ENCODE measurements at places on chromosomes 7 and 10.

- DNase-seq = no peak
- no peaks in the 10 kb centered on the region for H3K36me3 ChIP-seq
- no peaks in the 10 kb centered on the region for H3K27me3 ChIP-seq
- no peak overlapping the region for H3K4me3 ChIP-seq
- peak overlapping the region; percentile 42 for H3K27ac ChIP-seq
These were observed 102.5 kb downstream of the SAMD9 start for GRCh38 chr7:93015101-93015778.

DNA sequence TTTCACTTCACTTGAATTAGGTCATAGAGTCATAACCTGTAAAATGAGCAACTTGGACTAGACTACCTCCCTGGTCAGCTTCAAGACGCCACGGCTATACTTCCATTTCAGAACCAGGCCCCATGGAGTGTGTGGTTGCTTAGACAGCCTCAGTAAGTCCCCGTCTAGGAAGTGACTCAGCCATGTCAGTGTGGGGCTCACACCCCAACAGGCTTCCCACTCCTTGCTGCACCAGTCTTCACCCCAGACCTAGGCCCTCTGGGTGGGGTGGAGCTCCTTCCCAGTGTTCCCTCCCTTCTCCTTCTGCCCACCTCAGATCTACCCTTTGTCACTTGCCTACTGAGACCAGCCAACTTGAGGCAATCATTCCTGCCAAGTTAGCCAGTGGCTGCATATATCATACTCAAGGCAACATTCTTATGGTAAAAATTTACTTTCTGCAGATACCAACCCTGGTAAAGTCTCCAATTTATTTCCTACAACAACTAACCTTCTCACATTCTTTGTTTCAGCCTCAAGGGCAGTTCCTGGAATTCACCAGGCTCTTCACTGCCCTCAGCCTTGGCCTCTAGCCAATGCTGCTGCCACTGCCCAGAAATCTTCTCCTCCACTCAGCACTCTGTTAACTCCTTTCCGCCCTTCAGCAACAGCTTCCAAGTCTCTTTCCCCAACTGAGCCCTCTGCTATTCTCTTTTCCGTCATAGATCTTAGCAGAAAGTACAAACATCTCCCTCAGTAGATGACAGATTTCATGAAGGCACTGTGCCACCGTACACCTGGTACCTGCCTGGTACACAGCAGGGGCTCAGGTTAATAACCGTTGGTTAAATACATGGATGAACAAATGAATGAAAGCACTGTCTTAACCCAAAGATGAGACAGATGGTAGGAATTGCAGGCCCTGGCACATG, 31.3 kb upstream of the ZNRF2 start:
- H3K27ac ChIP-seq = no peak overlapping the region
- no peak for DNase-seq
- peaks cover 9% of the 10 kb centered on the region for H3K4me1 ChIP-seq
- H3K4me3 ChIP-seq = no peak overlapping the region

DNA sequence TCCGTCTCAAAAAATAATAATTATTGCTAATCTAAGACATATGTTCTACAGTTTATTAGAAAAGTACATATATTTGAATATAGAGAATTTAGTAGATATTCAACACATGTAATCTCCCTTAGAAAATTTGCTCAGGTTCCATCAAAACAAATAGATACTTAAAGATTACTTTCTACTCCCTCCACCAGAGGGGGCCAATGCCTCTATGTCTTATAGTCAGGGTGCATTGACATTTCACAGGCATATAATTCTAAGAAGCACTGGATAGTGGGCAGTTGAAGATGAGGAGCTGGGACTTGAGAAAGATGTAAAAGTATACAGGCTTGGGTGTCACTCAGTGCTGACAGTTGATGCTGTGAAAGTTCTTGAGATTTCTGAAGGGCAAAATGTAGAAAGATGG, 301.6 kb upstream of the HPS1 start:
- H3K4me3 ChIP-seq = no peak overlapping the region
- H3K27me3 ChIP-seq = no peaks in the 10 kb centered on the region
- DNase-seq = no peak

DNA sequence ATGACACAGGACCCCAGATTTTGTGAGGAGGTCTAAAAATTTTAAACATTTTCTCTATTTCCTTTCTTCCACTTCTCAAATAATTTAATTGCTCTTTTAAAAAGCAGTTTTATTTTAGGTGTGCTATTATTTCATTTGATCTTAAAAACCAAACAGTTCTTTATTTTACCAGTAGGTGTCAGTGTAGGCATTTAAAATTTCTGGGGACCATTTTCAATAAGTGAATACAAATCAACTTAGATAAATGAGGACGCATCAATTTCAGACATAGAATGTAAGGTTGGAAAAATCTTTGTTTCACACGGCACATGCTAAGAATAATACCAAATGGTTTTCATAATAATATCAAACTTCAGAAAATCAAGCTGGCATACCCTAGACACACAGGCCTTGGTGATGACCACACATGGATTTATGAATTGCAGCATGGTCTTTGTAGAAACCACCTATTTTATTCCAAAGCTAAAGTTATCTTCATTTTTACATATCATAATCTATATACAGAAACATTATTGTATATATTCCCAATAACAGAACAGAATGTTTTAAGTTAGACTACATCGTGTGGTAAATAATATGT, 127.6 kb upstream of the SLC26A5 start:
- H3K4me1 ChIP-seq = no peaks in the 10 kb centered on the region
- no peaks in the 10 kb centered on the region for H3K27me3 ChIP-seq
- no peaks in the 10 kb centered on the region for H3K36me3 ChIP-seq
- H3K4me3 ChIP-seq = no peak overlapping the region
- H3K27ac ChIP-seq = no peak overlapping the region

- H3K4me1 ChIP-seq = no peaks in the 10 kb centered on the region
- no peak overlapping the region for H3K27ac ChIP-seq
- DNase-seq = no peak
- H3K4me3 ChIP-seq = no peak overlapping the region
- peaks cover 17% of the 10 kb centered on the region for H3K36me3 ChIP-seq
These were observed 149.7 kb downstream of the WNT2 start for GRCh38 chr7:117173035-117173770.

- H3K4me3 ChIP-seq = no peak overlapping the region
- no peaks in the 10 kb centered on the region for H3K36me3 ChIP-seq
- peaks cover 3% of the 10 kb centered on the region for H3K4me1 ChIP-seq
- H3K27ac ChIP-seq = no peak overlapping the region
- no peaks in the 10 kb centered on the region for H3K27me3 ChIP-seq
These were observed 167.6 kb downstream of the JAZF1 start for GRCh38 chr7:28013019-28013418.

DNA sequence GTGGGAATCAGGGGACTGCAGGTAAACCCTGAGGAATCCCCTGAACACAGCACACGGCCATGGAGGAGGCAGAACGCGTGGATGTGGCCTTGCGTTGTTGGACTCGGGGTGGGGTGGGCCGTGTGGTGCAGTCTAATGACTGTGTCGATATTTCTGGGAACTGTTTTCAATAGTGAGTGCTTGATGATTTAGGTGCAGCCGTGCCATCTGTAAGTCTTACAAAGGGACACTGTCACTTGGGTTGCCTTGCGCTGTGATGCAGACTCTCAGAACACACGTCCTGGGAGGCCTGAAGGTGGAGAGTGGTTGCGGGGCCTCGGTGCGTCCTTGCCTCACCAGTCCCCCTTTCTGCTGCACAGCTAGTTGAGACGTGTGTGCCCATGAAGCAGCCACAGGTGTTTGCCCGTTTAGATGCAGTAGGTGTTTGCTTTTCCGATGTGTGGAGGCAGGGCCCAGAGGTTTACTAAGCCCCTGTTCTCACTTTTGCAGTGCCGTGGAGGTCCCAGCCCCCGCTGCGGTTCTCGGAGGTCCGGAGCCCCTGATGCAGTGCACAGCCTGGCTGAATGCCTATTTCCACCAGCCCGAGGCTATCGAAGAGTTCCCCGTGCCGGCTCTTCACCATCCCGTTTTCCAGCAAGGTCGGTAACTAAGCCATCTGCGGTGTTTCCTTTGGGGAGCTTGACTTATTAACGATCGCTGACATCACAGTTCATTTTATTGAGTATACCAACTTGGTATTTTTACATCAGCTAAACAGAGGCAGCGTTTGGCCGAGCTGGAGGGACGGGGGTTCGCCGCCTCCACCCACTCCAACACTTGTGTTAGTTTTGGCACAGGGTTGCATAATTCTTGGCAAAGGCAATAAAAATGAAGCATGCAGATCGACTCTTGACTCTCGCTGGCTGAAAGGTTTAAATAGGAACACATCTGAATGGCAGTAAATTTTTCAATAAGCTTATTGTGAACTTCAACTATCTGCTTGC, 240.7 kb downstream of the MGMT start:
- H3K36me3 ChIP-seq = peaks cover 9% of the 10 kb centered on the region
- no peak for DNase-seq
- H3K4me3 ChIP-seq = no peak overlapping the region
- no peaks in the 10 kb centered on the region for H3K27me3 ChIP-seq

- no peaks in the 10 kb centered on the region for H3K27me3 ChIP-seq
- no peak for DNase-seq
- H3K27ac ChIP-seq = no peak overlapping the region
- peaks cover 15% of the 10 kb centered on the region for H3K4me1 ChIP-seq
These were observed 65.7 kb upstream of the STRIP2 start for GRCh38 chr7:129368389-129368986.

DNA sequence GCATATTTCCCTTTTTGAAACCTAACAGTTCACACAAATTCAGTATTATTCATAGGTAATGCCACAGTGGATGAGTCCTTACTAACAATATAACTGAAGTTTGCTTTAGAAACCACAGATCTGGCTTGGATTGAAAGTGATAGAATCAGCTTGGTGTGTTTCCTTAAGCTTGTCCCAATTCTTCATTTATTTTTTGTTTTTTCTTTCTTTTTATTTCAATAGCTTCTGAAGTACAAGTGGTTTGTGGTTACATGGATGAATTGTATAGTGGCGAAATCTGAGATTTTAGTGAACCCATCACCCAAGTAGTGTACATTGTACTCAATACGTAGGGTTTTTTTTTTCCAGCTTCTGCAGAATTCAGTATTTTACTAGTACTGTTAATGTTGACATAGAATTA, 518.2 kb upstream of the SEMA3D start:
- no peak overlapping the region for H3K27ac ChIP-seq
- no peaks in the 10 kb centered on the region for H3K27me3 ChIP-seq
- no peaks in the 10 kb centered on the region for H3K4me1 ChIP-seq

DNA sequence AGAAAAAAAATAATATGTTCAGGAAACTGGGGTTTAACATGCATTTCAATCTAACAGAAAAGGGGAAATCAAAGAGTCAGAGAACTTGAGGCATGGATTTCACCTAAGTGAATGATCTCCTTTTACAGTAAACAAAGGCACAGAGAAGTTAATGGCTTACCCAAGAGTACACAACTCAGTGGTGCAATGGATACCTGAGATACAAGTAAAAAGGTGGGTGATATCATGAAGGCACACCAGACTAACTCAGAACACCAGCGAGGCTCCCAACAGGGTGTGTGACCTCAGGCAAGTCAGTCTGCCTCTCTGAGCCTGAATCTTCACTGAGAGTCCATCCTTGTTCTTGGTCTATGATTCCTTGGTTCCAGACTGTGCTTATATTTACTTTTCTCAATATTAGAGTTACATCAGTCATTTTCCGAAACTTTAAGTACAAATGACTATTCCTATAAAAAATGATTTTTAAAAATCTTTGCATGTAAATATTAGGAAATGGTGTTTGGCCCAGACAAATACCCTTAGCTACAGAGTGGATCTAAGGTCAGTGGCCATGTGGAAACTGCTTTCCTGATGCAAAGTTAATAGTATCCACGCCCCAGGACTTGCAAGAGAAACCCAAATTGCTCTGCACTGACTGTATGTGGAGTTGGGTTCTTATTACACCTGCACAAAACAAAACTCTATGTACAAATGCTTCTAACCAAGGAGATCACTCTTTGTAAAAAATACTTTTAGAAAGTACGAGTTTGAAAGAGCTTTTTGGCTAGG, 282.8 kb upstream of the IMMP2L start:
- no peak for DNase-seq
- H3K4me1 ChIP-seq = no peaks in the 10 kb centered on the region
- no peak overlapping the region for H3K4me3 ChIP-seq
- H3K27ac ChIP-seq = no peak overlapping the region
- peaks cover 4% of the 10 kb centered on the region for H3K36me3 ChIP-seq
- H3K27me3 ChIP-seq = no peaks in the 10 kb centered on the region

DNA sequence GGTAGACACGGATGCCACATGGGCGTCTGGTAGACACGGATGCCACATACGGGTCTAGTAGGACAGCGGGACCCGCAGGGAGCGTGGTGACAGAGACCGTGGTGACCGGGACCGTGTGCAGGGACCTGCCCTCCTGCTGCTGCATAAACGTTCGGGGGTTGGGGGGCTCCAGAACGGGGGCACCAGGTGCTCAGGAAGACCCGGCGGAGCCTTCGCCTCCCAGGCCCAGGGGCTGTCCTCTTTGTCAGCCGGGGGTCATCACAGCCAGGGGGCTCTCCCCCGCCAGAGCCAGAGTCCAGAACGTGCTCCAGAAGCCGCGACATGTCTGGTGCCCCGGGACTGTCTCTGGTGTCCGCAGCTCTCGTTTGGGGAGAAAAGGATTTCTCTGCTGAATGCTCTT, 69.2 kb upstream of the ADGRA1 start:
- no peak for DNase-seq
- no peaks in the 10 kb centered on the region for H3K4me1 ChIP-seq
- H3K36me3 ChIP-seq = no peaks in the 10 kb centered on the region
- H3K4me3 ChIP-seq = no peak overlapping the region
- H3K27me3 ChIP-seq = peaks cover 23% of the 10 kb centered on the region

GRCh38 chr7:155763691-155764437, 48.4 kb downstream of the SHH start:
- H3K4me3 ChIP-seq = no peak overlapping the region
- no peaks in the 10 kb centered on the region for H3K27me3 ChIP-seq
- no peak overlapping the region for H3K27ac ChIP-seq
- peaks cover 42% of the 10 kb centered on the region for H3K36me3 ChIP-seq

- H3K4me3 ChIP-seq = no peak overlapping the region
- no peaks in the 10 kb centered on the region for H3K36me3 ChIP-seq
- H3K27ac ChIP-seq = no peak overlapping the region
- no peaks in the 10 kb centered on the region for H3K27me3 ChIP-seq
These were observed 28.5 kb downstream of the EPC1 start for GRCh38 chr10:32318476-32318896.

- H3K27me3 ChIP-seq = no peaks in the 10 kb centered on the region
- H3K36me3 ChIP-seq = no peaks in the 10 kb centered on the region
- H3K27ac ChIP-seq = no peak overlapping the region
- no peak overlapping the region for H3K4me3 ChIP-seq
- no peak for DNase-seq
- peaks cover 21% of the 10 kb centered on the region for H3K4me1 ChIP-seq
These were observed 20.8 kb upstream of the FXYD4 start for GRCh38 chr10:43350686-43351085.

- no peak overlapping the region for H3K4me3 ChIP-seq
- H3K27me3 ChIP-seq = no peaks in the 10 kb centered on the region
- H3K4me1 ChIP-seq = no peaks in the 10 kb centered on the region
- H3K27ac ChIP-seq = no peak overlapping the region
- H3K36me3 ChIP-seq = no peaks in the 10 kb centered on the region
These were observed 142.8 kb downstream of the DNAJC1 start for GRCh38 chr10:21860718-21861117.

GRCh38 chr10:121597504-121598262, 561 bp downstream of the FGFR2 start:
- peak overlapping the region; percentile 94 for H3K27ac ChIP-seq
- peak overlapping the region; percentile 79 for H3K4me3 ChIP-seq
- H3K27me3 ChIP-seq = peaks cover 22% of the 10 kb centered on the region
- no peak for DNase-seq

GRCh38 chr10:13969792-13970140, 361.0 kb downstream of the FRMD4A start:
- no peak overlapping the region for H3K4me3 ChIP-seq
- DNase-seq = no peak
- H3K4me1 ChIP-seq = no peaks in the 10 kb centered on the region
- H3K27me3 ChIP-seq = no peaks in the 10 kb centered on the region
- H3K27ac ChIP-seq = no peak overlapping the region
- no peaks in the 10 kb centered on the region for H3K36me3 ChIP-seq

Measured in suprapubic skin (tissue), 4 donors.